ENCODE measurements at places on chromosomes 4 and X.

- no peak for DNase-seq
Measured at GRCh38 chrX:136598631-136599030, 49.3 kb upstream of the CD40LG start.

- DNase-seq: no peak
Measured at GRCh38 chr4:51918251-51918650, 75.3 kb downstream of the DCUN1D4 start.

DNA sequence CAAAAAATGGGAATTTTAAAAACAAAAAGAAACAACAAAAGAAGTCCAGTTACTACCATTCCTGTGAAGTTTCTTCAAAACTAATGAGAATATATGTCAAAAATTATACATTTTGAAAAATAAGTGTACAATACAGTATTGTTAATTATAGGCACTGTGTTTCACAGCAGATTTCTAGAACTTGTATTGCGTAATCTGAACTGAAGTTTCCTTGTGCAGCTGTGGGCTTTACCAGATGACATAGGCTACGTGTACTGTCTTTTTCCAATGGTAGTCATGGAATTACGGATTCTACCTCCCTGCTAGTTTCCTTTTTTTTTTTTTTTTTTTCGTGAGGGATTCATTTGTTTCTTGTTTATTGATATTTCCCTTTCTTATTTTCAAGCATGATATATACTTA, 113.8 kb upstream of the GABRA2 start:
- DNase-seq: no peak

GRCh38 chr4:15907430-15907829, 31.1 kb downstream of the FGFBP1 start:
- DNase-seq: no peak

DNA sequence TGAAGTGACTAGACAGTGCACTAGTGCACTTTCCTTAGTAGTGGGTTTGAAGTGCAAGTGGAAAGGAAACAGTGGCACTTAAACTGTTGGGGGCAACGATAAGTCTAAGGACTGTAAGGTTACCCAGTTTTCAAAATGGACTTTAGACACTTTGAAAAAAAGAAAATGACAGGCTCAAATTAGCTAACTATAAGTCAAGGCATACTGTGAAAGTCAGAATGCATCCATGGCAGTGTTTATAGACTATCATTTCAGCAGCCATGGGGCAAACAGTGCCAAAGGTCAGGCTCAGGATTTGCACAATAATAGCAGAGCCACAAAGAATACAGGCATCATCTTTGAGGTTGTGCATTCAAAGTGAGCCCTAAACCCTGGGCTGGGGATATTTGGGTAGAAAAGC, 104.4 kb downstream of the CXCL13 start:
- DNase-seq: no peak

DNA sequence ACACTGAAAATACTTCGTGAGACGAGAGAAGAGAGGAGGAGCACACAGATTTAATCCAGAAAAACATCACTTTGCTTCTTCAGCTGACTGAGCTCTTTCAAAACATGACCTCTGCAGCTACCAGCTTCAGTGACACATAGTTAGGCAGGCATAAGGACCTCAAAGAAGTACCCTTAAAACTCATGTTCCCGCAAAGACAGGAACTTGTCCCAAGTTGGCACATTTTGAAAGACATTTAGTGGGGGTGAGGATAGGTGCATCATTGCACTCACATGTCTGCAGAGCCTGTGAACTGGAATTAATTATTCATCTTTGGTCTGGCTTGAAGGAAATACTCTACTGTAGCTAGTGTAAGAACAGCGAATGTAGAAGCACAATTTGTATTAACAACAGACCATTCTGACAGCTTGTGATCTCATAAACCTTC, 221.8 kb downstream of the MGST2 start:
- DNase-seq: peak; percentile 73

DNA sequence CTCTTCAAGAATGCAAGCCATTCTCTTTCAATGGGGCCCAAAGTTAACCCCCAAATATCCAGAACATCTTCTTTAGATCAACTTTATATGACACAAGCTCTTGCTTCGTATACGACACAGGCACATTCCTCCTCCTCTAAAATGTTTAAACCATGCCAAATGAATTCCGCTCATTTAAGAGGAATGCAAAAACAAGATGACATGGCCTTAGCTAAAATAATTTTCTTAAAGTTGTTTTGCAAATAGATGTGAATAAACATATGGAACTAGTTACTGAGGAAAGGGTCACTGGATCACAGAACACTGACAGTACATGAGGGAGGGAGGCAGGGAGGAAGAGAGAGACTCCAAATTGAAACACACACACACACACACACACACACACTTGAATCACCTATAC, 97.4 kb downstream of the RASL11B start:
- no peak for DNase-seq

DNA sequence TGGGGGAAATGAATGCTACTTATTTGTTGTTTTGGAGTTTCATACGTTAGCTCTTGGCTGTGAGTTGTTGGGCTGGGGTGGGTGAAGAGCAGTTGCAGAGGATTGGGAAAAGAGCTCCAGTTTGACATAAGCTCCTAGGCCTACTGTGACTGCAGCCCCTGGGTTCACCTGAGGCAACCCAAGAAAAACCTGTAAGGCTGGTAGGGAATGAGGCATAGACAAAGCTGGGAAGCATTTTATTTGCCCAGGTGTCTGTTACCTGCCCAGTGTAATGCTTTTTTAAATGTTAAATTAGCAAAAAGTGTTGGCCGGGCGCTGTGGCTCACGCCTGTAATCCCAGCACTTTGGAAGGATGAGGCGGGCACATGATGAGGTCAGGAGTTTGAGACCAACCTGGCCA, 160.0 kb downstream of the FHIP1A start:
- DNase-seq: no peak

DNA sequence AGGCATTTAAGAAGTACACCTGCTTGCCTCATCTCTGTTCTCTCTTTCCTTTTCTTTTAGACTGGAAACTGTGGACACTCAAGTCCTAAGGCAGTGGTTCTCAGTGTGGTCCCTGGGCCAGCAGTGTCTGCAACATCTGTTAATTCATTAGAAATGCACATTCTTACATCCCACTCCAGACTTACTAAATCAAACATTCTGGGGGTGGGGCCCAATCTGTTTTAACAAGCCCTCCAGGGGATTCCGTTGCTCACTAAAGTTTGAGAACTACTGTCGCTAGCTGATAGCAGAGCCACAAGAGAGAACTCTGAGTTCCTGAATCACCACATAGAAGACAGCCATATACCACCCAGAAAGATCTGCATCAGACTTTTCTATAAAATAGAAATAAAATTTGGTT, 430.6 kb downstream of the BCOR start:
- no peak for DNase-seq

GRCh38 chr4:1959104-1959384, 49.7 kb downstream of the NELFA start:
- no peak for DNase-seq

DNA sequence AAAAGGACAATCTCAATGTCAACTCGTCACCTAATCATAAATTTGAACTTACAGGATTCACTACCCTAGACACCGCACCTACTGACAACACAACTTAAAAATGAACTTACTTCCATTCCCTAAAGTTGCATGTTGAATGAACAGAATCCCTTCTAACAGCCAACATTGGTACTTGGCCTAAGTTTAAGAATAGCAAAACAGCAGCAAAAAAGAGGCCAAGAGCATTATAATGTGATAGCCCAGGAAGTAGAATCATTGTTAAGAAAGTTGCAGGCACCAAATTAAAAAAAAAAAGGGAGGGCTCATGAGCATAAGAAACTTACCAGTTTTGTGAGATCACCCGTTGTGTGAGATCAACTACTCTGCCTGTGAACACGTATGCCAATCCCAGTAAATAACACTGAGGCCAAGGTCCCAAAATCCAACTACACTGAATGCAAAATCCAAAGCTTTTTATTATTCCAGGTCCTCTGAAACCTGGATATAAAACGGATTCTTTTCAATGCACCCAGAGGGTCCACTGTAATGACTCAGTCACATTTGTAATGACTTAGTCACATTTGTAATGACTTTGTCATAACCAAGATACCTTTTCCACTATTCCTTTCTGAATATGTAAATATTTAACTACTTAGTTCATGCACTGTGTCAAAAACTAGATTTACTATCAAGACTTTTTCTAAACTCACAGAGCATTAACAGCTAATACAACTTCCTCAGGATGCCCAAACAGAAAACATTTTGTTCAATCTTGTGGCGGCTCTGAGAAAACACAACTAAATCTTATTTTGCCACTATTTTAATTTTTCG, 6.8 kb downstream of the HNRNPDL start:
- DNase-seq: peak; percentile 96

DNA sequence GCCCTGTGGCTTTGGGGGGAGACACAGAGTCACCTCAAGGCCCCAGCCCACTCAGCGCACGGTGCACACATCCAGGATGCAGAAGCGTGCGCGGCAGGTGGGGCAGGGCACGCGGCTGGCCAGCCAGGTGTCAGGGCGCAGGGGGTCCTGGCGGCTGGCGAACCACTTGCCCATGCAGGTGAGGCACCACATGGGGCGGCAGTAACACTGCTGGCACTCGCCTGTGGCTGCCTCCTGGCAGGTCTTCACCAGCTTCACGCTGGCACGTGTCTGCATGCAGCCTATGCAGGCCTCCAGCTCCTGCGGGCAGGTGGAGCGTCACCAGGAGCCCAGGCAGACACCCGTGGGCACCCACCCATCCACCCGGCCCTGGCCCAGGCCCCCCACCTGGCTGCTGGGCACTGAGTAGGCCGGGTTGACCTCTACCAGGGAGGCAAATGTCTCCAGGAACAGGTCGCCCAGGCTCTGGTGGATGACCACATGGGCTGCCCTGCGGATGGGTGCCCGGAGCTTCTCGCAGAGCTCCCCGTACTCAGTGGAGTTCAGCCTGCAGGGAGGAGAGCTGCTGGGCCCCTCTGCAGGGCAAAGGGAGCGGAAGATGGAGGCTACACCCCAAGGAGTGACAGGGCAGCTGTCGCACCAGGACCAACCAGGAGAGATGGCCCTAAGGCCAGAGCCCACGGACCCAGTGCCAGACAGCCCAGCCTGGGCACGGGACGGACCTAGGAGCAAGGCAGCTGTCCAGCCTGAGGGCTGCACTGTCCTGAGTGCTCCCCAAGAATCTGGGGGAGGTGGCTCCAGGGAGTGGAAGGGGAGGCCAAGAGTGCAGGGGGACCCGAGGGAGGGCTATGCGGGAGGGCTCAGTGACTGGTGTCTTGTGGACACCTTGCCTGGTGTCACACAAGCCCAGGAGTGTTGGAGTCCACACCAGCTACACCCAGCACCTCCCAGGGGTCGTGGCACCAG, 3.7 kb downstream of the TMEM129 start:
- no peak for DNase-seq

DNA sequence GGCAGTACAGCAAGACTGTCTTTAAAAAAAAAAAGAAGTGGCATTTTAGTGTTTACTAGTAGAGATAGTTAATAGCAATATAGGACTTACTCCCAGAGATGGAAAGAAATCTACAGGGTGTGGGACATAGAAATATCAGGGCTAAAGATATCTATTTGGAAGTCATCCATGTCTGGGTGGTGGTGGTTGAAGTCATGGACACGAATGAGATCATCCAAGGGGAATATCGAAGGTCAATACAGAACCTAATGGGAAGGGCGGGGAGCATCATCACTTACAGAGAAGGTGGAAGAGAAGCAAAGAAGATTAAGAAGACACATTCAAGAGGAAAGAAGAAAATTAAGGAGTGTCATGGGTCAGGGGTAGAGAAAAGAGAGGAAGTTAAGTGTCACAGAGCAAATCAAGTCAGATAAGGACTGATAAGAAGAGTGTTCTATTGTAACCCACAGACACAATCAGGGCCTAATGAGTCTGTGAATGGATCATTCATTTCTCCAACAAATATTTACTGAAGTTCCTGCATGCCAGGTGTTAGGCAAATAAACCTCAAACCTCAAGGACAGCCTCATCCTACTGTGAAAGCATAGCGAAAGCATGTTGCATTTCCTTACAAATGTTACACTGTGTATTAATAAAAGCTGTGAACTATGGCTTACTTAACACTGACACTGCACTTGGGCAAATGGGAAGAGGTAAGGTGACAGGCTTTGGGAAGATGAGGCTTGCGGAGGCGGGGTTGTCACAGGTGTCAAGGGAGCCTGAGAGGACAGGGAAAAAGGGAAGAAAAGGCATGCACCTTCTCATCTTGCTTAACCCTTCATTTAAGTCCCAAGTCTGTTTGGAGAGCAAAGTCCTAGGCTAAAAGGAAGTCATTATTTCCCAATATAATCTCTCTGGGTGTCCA, 65.3 kb downstream of the ELOVL6 start:
- DNase-seq: no peak

GRCh38 chr4:4269331-4269731, 20.6 kb downstream of the LYAR start:
- no peak for DNase-seq

GRCh38 chrX:66625525-66625924, 13.4 kb downstream of the EDA2R start:
- no peak for DNase-seq

DNA sequence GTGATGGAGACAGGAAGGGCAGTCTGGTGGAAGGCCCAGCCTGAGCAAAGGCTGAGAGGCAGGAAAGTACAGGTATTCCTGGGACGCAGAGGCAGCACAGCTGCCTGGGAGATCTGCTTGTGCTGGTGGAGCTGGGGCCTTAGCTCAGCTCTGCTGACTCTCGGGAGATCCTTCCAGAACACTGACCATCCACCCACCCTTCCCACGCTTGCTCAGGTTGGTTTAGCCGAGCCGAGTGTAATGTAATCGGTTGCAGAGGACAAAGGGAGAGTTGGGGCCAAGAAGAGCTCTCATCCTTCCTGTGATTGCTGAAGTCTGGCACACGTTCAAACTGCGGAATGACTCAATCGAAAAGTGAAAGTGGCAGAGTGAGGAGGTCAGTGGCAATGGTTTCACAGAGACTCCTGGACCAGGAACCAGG, 43.1 kb upstream of the GPR78 start:
- DNase-seq: peak; percentile 92

DNA sequence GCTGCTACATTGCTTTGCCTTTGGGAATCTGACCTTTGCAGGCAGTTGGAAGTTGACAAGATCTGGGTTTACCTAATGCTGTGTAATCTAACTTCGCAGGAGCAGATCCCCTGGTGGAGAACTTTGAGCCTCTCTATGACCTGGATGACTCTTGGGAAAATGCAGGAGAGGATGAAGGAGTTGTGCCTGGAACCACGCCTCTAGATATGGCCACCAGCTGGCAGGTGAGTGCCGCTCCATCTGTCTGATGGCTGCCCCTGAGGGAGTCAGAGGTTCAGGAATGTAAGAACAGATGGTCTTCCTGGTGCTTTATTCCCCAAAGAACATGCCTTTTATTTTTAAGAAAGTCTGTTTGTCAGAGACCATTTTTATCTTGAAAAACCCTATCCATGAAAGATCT, 109.3 kb downstream of the NFKB1 start:
- no peak for DNase-seq

DNA sequence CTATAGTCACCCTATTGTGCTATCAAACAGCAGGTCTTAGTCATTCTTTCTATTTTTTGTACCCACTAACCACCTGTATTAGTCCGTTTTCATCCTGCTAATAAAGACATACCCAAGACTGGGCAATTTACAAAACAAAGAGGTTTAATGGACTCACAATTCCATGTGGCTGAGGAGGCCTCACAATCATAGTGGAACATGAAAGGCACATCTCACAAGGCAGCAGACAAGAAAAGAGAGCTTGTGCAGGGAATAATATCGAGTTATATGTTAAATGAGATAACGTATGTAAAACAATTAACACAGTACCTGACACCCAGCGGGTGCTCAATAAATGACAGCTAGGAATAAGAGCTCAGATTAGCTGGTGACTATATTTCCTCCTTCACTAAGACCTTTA, 88.1 kb upstream of the WDR44 start:
- no peak for DNase-seq
